ENCODE measurements at places on chromosomes 16 and 17.

DNA sequence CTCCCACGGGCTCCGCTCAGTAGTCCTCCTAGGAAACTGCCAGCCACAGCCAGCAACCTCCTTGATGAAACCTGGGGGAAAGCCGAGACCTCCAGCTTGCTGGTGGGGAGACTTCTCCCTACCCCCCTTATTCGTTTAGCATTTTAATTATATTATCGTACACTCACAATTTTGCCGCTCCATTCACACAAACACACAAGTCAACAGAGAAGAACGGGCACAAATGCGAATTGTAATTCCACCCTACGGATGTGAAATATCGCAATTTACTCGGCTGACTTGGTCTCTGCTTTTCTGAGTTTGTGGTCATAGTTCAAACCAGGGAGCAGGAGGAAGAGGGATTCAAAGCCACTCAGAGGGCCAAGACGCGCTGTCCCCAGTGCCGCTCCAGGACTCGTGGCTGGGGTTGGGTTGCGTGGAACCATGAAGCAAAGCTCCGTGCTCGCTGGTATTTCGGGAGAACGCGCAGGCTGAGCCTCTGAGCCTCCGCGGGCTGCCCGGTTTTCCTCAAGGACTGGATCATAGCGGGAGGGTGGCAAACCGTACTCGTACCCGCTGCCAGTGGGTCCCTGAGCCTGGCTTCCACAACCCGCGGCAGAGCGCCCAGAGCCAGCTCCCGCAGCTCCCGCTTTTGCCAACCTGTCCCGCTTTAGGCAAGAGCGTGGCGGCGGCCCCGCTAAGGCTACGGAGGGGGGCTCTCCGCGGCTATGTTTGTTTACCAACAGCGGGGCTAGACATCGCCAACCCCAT, 2.0 kb downstream of the LHX1 start:
- no peak for DNase-seq

GRCh38 chr16:86668136-86668910, 90.0 kb downstream of the FOXL1 start:
- no peak for DNase-seq

DNA sequence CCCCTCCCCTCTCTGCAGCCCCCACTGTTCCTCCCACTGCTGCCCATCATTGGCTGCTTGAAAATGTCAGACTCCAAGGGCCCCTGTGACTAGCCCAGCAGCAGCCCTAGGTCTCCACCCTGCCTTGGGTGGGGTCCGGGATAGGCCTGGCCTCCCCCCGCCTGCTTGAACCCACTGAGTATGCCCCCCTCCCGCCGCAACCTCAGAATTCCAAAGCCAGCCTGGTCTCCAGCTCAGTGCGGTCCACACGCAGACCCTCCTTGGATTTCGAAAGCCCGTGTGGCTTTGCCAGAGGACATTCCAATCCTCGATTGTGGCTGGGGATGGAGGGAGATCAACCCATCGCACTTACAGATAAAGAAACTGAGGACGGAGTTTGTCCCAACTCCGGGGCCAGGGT, 6.4 kb downstream of the DPEP1 start:
- DNase-seq: no peak

- no peak for DNase-seq
Observed at GRCh38 chr16:17294856-17295255, 175.9 kb downstream of the XYLT1 start.

GRCh38 chr16:5412731-5413130, 315.1 kb upstream of the EEF2KMT start:
- DNase-seq: no peak

GRCh38 chr16:17836868-17837602, 366.3 kb upstream of the XYLT1 start:
- no peak for DNase-seq

DNA sequence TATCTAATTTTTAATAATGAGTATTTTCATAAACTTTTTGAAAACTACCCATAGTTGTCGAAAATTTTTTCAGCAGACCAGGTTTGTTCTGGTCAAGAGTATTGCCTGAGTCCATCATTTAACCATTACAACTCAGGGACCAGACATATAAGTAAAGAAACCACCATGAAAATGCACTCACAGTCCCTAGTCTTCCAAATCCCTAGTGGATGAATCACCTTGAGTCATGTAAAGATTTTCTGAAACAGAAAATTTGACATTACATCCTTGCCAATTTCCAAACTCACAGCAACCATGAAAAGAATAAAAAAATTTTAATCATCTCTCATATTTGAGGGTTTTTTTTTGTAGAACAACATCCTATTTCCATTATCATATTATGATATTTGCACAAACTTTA, 1337.5 kb upstream of the CDH8 start:
- no peak for DNase-seq

GRCh38 chr17:50165466-50165865, 339 bp upstream of the SGCA start:
- DNase-seq: no peak

DNA sequence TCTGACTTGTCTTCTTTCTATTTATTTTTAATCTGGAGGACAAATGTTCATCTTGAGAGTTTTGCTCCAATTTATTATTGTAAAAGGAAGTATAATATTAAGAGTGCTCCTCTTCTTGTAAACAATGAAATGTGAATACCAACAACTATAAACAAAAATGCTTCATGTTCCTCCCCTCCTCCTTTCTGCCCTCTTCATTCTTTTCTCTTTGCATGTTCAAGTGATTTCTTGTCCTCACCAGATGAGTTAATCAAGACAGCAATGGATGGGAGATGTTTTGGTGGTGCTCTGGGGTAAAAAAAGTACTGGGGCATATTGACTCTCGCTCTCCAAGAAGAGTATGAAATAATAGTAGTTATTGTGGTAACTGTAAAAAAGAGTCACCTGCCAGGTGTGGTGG, 24.3 kb downstream of the ITGB3 start:
- no peak for DNase-seq

DNA sequence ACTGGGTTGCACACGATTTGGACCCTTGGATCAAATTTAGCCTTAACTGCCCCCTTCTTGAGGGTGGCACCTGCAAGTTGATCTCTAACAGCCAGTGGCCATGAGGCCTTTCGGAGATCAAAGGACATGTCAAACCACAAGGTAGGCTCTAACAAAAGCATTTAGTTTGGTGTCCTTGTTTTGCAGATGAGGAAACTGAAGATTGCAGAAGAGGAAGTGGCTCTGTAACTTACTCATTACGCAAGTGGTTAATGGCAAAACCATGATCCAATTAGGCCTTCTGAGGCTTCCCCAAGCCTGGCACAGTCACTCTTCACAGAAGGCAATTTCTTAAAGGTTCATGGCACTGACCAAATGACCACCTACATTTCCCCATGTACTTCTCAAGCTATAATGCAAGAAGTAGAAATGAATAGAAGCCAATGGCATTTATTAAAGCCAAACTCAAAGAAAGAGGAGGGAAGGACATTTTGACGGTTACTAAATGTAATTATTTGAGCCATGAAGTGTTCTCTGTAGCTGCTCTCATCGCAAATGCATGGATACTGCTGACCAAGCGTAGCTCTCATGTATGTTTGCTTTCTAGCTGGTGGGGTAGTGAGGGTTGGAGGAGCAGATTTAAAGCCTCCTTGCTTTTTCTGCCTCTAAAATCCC, 32.8 kb upstream of the ABCC12 start:
- DNase-seq: no peak

GRCh38 chr17:15309236-15309635, 32.2 kb downstream of the TEKT3 start:
- no peak for DNase-seq

- no peak for DNase-seq
Observed at GRCh38 chr16:16008666-16009065, 59.2 kb downstream of the ABCC1 start.

DNA sequence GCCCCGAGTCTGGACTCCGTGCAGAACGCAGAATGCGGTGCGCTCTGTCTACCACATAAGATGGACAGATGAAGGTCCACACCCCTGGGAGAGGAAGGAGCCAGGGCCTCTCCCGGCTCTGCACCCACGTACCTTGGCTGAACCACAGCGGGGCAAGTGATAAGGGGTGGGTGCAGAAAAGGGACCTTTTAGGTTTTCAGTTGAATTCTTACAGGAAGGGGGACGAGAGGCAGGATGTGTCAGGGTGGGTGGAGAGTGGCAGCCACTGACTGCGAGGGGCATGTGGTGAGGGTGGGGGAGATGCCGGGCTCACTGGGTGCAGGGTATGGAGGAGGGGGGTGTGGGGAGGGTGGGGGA, 372 bp downstream of the CD300A start:
- DNase-seq: no peak

DNA sequence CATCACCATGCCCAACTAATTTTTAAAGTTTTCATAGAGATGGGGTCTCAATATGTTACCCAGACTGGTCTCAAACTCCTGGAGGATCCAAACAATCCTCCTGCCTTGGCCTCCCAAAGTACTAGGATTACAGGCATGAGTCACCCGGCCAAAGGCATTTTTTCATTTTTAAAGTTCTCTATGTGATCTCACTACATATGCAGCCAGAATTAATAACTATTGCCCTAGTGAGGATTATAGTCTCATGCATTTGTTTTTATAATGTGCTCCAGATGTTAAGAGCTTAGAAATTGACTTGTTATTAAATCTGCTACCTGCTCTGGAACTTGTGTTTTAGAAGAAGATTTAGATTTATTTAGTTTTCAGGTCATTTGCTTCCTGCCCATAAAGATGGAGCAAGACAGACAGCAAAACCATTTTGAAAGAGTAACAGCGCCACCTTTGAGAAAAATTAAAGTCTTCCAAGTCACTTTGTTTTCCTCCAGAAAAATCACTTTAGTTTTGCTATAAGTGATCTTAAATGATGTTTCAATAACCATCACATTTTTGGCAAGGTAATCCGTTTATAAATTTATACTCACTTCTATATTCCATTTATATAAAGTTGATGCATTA, 79.5 kb downstream of the CA4 start:
- no peak for DNase-seq

DNA sequence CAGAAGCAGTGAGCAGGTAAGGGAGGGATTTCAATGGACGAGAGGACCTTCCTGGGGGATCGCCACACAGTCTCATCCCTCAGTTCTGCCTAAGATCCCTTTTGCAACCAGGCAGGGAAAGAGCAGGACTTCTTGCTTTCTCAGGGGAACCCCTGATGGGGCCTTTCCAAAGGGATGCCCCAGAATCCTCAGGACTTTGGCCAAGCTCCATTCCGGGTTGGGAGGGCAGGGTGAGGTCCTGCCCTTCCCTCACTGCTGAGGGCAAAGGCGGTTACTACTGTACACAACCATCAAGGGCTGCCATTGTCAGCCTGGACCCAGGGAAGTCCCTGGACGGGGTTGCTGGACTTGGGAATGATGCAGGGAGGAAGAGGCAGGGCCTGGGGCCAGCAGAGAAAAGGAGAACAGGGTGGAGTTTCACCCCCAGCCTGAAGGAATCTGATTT, 9.7 kb downstream of the PRR29 start:
- no peak for DNase-seq

DNA sequence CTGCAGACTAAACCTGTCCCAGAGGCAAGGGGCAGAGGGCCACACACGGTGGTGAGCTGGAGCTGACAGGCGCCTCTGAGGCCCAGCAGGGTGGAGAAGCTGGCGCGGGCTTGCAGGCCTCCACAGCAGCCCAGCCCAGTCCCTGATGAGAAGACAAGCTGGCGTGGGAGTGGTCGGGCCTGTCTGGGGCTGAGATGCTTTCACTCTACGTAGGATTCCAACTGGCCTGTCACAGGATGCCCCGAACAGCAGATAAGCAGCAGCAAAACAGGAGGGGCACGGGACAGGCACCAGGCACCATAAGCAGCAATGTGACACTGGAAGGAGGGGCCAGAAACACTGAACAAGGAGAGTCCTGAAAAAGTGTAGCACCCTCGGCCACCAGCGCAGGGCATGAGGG, 40.1 kb downstream of the PEMT start:
- no peak for DNase-seq

DNA sequence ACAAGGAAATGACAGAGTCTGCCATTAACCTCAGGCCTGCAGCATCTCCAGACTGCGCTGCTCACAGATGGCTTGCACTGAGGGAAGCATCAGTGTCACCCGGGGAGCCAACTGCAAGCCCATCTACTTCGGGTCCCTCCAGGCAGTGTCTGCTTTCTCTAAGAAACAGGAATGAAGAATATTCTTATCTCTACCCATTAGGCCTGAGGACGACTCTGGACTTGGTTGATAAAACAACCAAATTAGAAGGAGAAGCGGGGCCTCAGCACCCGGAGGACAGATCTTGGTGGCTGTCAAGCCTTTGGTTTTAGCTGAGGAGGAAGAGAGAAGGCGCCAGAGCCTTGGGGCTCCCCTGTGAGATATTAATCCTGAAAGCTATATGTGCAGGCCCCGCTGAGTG, 19.5 kb upstream of the MGAT5B start:
- DNase-seq: no peak

DNA sequence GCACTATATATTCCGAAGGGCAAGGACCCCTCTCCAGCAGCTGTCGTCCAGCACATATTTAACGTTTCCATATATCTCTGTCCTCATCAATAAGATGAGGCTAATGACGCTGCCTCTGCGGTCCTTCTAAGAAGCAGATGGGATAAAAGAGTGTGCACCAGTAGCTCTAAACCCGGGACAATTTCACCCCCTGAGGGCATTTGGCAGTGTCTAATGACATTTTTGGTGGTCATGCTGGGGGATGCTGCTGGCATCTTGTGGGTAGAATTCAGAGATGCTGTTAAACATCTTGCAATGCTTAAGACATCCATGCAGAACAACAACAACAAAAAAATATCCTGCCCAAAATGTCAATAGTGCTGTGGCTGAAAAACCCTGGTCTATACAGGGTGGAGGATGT, 372.9 kb downstream of the CDH13 start:
- DNase-seq: no peak

GRCh38 chr16:23409522-23409921, 43.5 kb downstream of the COG7 start:
- no peak for DNase-seq

GRCh38 chr17:77165577-77165976, 24.8 kb downstream of the SEC14L1 start:
- DNase-seq: no peak

GRCh38 chr16:56048425-56049105, 142.7 kb upstream of the GNAO1 start:
- DNase-seq: no peak

DNA sequence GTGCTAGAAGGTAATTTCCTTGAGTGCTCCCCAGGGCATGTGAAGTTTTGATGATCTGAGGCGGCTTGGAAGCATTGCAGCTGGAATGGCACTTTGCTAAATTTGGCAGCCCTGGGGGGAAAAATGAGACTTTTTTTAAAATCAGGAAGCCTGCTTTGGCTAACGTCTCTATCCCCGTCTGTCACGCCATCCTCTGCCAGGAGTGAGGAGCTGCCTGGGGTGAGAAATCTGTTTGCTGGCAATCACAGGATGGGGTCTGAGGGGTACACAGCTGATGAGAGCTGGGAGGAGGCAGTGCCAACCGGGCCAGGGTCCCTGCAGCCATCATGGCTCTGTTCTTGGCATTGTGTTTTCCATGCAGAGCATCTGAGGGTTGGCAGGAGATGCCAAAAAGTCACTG, 2.0 kb downstream of the ABCC12 start:
- DNase-seq: no peak

DNA sequence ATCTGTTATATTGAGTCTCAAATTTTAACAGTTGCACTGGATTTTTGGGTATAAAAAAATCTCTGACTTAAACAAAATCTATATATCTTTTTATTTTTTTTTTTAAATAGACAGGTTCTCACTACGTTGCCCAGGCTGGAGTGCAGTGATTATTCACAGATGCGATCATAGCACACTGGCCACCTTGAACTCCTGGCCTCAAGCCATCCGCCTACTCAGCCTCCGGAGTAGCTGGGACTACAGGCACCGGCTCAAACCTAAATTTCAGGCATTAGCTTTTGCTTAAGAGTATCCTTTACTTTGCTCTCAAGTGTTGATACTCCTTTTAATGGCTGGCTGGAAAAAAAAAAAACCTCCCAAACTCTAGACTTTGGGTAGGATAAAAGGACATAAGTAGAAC, 61.6 kb downstream of the RPGRIP1L start:
- DNase-seq: no peak

Data from stimulated activated CD8-positive, alpha-beta memory T cell treated with anti-CD3 and anti-CD28 coated beads, Interleukin-4, amount 100 ng/mL, for 1 hour (primary cell).